Tibial nerve (tissue), 4 donors: ENCODE measurements at places on chromosomes 7 and 10.

GRCh38 chr7:87687653-87688254 lies 59.6 kb downstream of the RUNDC3B start:
- DNase-seq = no peak

DNA sequence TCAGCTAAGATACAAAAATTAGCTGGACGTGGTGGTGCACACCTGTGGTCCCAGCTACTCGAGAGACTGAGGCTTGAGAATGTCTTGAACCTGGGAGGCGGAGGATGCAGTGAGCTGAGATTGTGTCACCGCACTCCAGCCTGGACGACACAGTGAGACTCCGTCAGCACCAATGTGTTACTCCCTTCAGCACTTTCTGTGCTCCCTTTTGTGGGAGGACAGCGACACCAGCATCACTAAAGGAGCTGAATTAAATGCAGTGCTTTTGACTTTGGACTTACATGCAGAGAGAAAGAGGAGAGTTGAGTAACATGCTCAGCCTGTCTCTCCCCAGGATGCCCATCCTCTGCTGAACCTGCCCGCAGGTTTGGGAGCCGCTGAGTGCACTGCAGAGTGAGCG lies 92.2 kb upstream of the RHEB start:
- no peak for DNase-seq

DNA sequence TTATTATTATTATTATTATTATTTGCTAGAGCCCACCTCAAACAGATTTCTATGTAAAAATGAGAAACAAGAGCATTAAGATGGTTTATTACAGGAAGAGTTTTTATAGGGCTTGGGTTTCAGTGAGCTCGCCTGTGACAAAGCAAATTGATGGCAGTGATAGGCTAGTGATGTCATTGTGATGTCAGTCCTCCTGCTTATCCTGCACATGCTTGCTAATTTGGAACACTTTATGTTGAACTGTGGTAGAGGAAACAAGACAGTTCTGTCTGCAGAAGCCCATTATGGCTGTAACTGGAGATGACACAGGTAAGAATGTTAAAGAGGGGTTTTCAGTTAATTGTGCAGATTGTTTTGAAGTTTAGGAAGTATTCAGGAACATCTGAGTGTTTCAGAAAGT lies 68.3 kb downstream of the CREM start:
- no peak for DNase-seq

GRCh38 chr10:48468130-48468790 lies 136.6 kb downstream of the ARHGAP22 start:
- DNase-seq = no peak

- no peak for DNase-seq
Observed at GRCh38 chr7:146655928-146656797, 539.6 kb downstream of the CNTNAP2 start.

DNA sequence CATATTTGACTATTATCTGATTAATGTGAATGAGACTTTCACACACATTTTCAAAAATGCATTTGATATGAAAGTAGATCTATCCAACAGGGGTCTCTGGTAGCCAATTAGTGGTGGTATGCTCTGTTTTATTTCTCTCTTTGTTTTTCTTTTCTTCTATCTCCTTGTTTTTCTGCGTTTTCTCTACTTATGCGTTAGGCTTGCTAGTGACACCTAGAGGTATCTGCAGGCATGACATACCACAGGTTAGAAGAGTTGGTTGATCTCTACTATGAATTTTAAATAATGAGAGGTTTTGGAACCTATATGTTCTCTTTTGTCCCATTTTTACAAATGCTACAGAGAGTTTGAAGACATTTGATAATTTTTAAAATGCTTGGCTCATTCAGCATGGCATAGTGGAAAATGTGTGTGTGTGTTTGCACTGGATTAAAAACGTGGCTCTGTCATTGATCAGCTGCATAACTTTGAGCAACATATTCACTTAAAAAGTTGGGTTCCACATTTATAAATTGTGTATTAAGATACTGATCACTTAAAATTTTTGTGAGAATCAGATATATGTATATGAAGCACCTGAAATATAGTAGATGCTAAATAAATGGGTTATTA lies 28.1 kb upstream of the PLXDC2 start:
- DNase-seq = peak; percentile 74

- DNase-seq = no peak
Observed at GRCh38 chr7:36219429-36219828, 66.4 kb downstream of the EEPD1 start.

DNA sequence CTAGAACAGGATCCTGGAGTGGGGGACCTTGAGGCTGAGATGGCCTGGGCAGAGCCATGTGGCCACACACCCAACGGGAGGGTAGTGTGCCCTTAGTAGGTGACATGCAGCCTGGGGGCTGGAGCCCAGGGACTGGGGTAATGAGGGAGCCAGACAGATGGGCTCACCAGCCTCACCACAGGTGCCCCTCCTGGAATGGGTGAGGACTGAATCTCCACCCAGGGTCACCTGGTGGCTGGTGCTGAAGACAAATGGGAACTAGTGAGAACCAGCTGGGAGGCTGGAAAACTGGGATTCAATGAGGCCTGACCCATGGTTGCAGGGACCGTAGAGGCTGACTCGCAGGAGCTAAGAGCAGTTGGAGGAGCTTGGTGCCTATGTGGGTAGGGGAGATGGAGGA lies 6.1 kb downstream of the ZP3 start:
- DNase-seq = no peak

DNA sequence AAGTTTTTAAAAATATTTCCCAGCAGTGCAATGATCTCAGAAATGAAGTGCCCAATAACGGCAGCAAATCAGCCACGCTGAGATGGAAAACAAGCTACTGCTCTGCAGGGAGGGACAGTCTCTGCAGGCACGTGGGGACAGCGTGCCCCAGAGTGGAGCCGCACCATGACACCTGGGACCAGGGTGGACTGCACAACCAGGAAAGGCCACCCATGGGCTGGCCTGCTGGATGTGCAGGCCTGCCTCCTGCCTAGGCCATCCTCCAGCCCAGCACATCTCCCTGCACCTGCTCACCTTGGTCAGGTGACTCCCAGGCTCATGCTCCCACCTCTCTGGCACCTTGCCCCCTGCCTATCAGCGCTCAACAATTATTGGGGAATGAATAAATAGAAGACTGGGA lies 80.4 kb downstream of the VSTM4 start:
- DNase-seq = no peak

DNA sequence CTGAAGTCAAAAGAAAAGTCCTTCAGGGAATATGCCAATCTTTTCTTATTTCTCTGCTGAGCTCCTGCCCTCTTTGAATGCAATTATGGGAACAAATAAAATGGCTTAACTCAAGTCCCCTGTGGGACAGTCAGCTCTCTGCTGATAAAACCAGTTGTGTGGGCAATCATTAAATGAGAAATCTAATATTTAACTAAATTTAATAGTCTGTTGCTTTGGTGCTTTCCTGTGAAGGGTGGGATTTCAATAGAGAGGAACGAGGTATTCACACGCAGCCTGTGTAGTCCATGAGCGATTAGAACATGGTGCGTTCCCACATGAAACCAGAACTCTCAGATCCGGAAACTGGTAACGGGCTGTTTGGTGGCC lies 138.4 kb downstream of the PAXIP1 start:
- DNase-seq = no peak

DNA sequence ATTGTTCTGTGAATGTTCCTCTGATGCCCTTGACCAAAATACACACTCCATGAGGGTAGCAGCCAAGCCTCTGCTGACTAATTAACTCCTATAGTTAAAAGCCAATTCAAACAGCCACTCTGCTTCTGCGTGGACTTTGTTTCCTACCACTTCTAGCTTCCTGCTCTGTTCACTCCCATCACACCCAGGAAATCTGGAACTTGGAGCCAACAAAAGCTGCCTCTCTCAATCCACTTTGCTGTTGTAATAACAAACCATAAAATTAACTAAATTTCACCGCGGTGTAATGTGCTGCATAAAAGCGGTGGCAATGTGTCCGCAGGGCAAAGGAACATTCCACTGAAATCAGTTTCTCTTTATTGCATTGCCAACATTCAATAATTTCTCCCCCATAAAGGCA lies 239.5 kb downstream of the PLXNA4 start:
- DNase-seq = no peak
